ENCODE measurements at places on chromosomes 3 and 15.

DNA sequence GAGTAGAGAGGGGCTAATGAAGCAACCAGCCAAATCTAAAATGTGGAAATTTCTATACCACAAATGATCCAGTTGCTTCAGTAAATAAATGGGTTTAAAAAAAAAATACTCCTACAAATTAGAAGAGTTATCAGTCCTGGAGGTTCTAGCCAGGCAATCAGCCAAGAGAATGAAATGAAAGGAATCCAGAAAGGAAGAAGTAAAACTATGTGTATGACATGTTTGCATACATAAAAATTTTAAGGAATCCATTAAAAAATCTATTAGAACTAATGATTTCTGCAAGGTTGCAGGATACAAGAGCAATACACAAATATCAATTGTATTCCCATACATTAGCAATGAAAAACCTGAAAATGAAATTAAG, 9.6 kb downstream of the MESP2 start:
- no peak for DNase-seq

DNA sequence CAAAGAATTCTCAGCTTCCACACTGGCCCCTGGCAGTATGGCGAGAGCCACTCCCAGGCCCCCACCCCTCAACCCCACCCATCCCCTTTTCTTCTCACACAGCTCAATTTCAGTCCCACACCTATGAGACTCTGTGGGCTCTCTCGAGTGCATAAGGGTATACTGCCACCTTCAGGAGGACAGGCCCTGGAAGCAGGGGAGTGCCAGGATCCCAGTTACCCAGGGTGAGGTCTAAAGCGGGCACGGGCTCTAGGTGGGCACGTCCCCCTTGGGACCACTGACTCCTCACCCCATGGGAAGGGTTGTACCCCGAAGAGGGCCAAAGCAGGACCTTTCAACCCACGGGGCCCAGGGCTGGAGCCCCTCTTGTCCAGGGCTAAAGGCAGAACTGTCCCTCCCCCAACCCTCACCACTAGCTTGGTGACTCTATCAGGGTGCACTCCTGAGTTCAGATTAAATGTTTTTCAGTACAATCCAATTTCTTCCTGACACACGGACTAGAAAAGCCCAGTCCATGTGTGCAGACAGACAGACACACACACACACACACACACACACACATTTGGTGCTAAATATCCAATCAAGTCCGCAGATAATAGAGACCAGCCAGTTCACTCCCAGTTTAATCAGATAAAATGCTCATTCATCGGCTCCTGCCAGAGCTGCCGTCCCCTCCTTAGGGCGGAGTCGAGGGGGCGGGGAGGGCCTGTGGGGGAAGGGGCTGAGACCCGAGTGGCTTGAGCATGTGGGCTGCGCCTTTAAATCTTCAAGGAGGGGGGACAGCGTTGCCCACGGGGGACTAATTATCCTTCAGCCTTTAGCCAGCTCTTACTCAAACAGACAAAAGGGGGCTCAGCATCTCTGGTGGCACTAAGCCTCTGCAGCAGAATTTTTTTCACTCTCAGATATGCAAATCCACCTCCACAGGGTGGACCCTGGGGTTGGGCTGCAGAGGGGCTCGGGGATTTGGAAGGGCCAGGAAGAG, 59.3 kb downstream of the CYP11A1 start:
- peak; percentile 61 for DNase-seq

GRCh38 chr15:58139276-58139988, 1.3 kb downstream of the AQP9 start:
- DNase-seq = no peak

- DNase-seq = no peak
Measured at GRCh38 chr3:128506754-128507153, 13.8 kb upstream of the GATA2 start.

DNA sequence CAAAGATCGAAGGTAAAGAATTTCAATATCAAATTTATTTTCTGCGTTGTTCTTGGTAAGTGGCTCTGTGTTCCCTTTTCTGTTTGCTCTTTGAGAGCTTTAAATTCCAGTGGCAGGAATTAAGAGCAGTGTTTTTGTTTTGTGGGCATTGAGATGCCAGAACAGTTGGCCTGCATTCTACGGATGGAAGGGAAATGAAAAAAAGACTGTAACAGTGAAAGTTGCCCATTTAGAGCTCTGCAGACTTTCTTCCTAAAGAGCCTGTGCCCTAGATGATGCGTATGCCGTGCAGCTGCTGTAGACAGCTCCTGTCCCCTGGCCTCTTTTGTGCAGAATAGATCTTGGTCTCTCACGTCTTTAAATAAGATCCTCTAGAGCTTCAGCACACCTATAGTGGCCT, 58.8 kb downstream of the KAT2B start:
- no peak for DNase-seq

- no peak for DNase-seq
Measured at GRCh38 chr3:72782521-72782920, 65.7 kb downstream of the SHQ1 start.

GRCh38 chr3:197753263-197753662, 3.6 kb downstream of the FYTTD1 start:
- no peak for DNase-seq

GRCh38 chr15:61681676-61682075, 378.6 kb downstream of the VPS13C start:
- no peak for DNase-seq

DNA sequence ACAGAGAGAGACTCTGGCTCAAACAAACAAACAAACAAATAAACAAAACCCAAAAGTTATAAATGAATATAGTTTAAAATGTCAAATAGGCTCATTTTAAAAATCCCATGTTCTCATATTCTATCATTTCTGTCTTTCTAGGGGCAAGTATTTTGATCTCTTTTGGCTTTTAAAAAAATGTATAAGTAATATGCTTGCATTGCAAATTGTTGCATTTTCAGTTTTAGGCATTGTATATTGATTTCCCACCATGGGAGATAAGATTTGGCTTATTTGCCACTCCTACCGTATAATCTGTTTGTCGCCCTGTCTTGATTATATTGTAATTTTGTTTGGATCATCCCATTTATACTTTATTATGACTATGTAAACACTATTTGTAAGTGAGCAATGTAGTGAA, 70.6 kb downstream of the PIAS1 start:
- no peak for DNase-seq

DNA sequence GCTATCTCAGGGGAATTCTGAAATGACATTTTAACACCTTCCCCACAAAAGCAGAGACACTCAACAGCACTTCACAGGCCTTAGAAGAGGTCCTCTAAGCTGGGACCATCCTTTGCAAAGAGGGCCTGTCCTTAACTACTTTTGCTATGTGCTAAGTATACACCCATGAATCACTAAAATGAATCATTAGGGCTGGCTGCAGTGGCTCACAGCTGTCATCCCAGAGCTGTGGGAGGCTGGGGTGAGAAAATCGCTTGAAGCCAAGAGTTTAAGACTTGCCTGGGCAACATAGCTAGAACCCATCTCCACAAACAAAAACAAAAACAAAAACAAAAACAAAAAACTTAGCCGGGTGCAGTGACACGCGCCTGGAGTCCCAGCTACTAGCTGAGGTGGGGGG, 53.9 kb upstream of the MELTF start:
- DNase-seq = peak; percentile 2

DNA sequence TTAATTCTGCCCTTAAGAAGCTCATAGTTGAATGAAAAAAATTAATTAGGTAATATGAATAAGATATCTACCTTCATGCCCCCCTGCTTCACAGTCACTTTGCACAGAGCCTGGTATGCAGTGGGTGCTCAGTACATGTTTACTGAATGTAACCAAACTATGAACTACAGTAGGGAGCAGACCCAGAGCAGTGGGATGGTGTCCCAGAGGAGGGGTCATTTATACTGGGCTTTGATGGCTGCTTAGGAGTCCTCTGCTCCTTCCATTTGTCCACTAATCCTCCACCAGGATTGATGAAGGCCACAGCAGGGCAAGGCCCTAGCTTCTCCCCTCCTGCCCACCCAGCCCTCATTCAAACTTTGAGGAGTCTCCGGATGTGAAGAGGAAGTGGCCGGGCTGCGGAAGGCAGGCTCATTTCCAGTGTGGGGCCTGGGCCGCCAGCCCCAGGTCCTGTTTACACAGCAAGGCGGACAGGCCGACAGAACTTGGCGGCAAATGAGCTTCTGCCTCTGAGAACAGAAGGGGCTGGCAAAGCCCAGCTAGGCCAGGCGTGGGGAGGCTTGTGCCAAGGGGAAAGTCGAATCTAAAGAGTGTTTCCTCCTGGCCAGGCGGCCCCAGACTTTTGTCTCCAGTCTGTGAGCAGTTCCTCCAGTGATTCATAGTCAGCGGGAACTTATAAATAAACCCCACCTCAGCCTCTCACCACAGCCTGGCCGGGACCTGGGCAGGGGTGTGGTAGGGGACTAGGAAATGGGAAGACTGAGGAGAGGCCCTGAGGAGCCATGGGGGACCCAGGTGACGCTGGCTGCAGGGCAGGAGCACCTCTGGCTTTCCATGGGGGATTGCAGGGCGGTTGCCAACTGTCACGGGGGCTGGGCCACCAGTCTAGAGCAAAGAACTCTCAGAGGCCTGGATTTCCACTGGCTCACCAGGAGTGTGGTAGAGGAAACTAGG, 51.6 kb upstream of the LCTL start:
- no peak for DNase-seq

GRCh38 chr15:40843885-40844695, at the start of gene SPINT1:
Gene SPINT1, plus strand, starts transcription at chr15:40844048. Its CDS starts 507 bp downstream, at chr15:40844555.
- DNase-seq = no peak

DNA sequence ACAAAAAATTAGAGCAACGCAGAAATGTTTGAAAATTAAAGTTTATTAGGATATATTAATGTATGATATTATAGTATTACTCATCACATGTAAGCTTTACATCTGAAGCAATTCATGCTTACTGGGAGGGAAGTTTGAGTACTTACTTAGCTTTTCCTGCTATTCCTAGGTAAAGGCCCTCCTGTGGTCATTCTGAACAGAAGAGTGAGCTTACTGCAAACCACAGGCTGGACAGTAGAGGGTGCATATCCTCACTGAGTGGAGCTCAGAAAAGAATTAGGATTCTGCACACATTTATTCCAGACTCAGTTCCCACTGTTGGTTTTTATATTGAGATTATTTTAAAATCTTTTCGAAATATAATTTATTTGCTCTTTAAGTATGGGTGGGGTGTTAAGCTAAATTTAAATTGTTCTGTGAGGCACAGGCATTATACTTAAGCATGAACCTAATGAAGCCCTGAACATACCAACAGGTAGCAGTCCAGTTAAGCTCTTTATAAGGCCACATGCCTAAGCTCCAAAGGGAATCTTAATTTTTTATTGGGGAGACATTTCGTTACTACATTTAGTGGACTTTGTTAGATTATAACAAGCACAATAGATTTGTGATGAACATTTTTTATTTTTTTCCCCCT, 10.2 kb downstream of the MRPS22 start:
- peak; percentile 66 for DNase-seq

- no peak for DNase-seq
Measured at GRCh38 chr15:93500155-93500554, 411.1 kb upstream of the RGMA start.

DNA sequence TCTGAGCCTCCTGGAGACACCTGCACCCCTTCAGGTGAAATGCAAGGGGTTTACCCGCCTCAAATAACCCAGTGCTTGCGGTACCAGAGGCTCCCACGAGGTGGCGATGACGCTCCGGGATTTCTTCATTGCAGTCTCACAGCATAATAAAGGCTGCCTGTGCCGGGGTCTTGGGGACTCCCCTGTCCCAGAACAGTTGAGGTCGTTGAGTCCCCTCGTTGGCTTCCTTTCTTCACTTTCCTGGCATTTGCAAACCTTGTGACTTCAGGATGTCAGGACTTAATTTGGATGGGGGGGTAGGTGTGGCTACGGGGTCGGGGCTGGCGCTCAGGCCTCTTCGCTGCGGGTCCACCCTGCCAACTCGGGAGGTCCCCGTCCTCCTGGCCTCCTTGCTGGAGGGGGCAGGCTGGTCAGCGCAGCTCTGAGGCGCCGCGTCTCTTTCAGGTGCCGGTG, 1.3 kb downstream of the GNAT1 start:
- DNase-seq = peak; percentile 56

GRCh38 chr3:185728630-185729336, 96.1 kb downstream of the IGF2BP2 start:
- no peak for DNase-seq

DNA sequence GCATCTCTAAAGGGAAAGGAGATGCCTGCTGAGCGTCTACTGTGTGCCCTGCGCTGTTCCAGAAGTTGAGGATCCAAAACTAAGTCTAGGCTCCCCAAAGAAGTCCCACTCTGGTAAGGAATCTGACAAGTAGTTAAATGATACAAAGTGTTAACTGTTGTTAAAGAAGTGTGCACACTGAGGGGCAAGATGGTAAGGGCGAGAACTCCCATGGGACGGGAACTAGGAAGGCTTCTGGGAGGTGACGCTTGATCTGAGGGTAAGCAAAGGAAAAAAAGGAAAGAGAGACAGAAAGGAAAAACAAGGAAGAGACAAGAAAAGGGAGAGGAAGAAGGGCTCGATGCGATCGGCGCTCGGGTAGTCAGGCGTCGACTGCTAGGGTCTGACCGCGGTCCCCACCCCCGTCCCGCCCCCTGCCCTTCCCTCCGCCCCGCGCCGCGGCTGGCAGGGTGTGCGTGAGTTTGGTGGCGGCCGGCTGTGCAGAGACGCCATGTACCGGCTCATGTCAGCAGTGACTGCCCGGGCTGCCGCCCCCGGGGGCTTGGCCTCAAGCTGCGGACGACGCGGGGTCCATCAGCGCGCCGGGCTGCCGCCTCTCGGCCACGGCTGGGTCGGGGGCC, at the start of gene LACTB:
Gene LACTB (plus strand): TSS at position 480 of the 620 bp plus-strand sequence. CDS start 11 bp downstream, at position 491.
- DNase-seq = peak; percentile 81

- no peak for DNase-seq
Measured at GRCh38 chr15:98567951-98568350, 80.4 kb upstream of the IGF1R start.

DNA sequence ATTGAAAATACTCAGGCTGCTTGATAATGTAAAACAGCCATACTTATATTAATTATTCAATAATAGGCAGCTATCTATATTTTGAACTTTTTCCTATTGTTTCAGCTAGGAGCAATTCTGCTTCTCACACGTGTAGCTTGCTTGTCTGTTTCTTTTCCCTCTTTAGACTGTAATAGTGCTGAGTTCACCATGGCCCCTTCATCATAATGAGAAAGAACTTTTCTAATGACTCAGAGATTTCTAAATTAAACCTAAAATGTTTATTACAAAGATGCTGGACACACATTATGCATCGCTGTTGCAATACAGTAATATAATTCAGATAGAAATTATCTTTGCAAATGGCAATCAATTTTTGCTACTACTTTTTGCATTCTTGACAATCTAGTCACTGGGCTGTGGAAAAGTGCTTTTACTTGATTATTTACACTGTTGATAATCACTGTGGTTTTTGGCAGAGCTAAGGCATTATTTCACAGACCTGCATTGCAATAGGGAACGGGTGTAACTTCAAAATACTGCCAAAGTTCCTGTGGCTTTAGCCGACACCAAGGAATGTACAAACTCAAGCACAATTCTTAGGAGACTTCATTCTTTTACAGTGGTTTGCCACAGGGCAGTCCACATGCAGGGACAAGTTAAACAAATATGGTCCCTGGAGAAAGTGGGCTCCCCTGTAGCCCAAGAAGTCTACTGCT, 281.0 kb upstream of the TBL1XR1 start:
- peak; percentile 28 for DNase-seq

All from A549 (cell line).